NCI-H526 (cell line): ENCODE measurements at places on chromosomes 12 and 14.

DNA sequence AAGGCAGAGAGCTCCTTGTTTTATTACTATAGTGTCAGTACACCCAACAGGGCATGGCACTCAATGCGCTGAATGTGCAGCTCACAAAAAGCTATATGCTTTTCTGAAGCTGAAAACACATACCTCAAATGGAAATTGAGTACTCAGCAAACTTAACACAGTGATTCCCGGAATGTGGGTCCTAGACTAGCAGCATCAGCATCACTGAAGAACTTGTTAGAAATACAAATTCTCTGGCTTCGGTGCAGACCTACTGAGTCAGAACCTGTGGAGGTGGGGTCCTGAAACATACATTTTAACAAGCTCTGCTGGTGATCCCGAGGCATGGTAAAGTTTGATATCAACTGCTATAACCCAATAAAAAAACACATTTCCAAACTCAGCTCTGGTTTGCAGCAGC lies 14.9 kb downstream of the RERG start:
- DNase-seq, result no peak

DNA sequence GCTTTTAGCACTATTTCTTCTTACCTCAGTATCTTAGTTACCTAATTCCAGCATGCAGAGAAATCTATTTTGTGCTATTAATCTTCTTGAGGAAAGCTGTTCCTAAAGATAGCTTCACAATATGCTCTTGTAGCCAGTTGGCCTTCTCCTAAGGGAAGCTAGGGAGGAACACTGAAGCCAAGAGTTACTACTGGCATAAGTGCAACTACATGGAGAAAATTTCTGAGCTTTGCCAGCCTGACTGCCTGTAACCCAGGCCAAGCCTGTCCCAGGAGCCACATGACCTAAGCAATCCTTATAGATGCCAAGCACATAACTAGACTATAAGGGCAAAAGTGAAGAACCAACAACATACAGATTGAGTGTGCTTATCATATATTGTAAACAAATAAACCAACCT lies 890.2 kb downstream of the FLRT2 start:
- DNase-seq, result no peak

DNA sequence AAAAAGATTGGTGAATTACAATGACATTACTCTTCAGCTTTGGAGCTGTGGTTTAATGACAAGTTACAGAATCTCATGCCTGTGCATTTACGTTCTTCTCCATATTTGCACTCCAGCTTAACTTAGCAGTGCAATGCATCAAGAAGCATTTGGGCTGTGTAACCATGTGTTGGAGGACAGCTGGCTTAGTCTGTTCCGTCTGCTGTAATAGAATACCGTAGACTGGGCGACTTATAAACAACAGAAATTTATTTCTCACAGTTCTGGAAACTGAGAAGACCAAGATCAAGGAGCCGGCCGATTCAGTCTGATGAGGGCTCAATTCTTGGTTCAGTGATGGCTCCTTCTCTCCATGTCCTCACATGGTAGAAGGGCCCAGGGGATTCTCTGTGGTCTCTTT lies 943.5 kb downstream of the BCL11B start:
- no peak for DNase-seq

GRCh38 chr14:96852823-96853422 lies 55.7 kb downstream of the VRK1 start:
- peak; percentile 62 for DNase-seq

DNA sequence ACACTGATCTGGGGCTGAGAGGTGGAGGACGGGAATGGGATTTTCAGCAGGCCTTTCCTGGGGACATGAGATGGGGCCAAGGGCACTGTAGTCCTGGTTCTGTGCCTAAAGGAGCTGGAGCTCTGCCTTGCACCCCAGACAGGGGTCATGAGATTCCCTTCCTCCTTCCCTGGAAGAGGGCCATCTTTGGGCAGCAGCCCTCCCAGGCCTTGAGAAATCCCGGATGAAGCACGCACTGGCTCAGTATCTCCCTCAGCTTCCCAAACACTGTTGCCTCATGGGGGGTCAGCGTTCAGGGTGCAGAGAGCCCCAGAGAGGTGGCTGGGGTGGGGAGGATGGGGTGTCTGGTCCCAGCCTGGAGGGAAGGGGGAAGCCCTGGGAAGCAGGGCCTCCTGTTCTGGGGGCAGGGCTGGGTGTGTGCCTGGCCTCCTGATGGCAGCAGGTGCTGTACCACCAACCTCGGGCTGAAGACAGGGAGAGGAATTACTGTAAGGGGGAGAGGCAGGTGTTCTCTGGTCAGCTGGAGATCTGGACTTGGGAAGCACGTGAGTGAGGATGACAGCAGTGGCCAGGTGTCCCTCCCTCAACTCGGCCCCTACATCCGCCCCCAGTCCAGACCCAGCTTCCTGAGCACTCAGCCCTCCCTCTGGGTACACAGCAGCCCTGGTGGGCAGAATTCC lies 8.4 kb upstream of the NR4A1 start:
- no peak for DNase-seq

GRCh38 chr12:67826148-67826547 lies 163.1 kb upstream of the IFNG-AS1 start:
- no peak for DNase-seq

DNA sequence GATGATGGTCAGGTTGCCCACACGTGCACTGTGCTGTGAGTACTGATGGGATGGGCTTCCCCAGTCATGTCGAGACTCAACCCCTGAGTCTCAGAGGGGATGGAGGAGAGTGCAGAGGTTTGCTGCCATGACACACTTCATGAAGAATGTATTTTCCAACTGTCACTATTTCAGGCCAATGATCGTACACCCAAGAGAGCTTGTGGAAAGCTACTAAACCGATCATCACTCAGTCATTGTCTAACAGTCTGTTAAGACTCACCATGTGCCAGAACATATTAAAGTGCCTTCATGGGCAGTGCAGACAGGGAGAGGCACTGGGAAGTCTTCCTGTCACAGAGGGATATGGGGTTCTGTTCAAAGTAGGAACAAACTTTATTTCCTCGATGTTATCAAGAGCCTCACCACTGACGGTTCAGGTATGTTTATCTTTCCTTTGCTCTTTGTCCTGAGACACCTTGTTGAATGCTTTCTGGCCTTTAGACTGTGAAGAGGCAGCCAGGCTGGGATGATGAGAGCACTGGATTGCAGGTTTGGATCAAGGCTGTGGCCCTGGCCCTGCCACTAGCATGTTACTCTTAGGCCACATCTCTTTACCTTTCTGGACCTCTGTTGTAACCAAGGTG lies 41.6 kb upstream of the NTF3 start:
- DNase-seq, result no peak

GRCh38 chr12:65184176-65184857 lies 14.9 kb downstream of the LEMD3 start:
- DNase-seq, result no peak

DNA sequence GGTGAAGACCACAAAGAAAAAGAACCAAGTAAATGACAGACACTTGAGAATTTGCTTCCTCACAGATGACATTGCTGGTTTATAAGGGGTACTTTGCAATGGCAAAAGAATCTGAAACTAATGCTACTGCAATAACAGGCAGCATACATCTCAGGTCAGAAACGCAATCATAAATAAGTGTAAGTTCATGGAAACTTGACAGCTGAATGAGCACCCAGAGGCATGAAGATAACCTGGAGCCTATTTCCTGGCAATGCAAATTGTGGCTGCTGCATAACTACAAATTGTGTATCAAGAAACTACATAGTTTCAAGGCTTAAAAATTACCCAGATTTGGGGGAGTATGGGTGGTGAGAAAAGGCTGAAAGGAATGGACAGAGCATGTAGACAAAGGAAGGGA lies 8.5 kb upstream of the MYO1A start:
- DNase-seq, result no peak

- no peak for DNase-seq
Observed at GRCh38 chr14:19902409-19902808, 18.0 kb upstream of the OR4K5 start.

DNA sequence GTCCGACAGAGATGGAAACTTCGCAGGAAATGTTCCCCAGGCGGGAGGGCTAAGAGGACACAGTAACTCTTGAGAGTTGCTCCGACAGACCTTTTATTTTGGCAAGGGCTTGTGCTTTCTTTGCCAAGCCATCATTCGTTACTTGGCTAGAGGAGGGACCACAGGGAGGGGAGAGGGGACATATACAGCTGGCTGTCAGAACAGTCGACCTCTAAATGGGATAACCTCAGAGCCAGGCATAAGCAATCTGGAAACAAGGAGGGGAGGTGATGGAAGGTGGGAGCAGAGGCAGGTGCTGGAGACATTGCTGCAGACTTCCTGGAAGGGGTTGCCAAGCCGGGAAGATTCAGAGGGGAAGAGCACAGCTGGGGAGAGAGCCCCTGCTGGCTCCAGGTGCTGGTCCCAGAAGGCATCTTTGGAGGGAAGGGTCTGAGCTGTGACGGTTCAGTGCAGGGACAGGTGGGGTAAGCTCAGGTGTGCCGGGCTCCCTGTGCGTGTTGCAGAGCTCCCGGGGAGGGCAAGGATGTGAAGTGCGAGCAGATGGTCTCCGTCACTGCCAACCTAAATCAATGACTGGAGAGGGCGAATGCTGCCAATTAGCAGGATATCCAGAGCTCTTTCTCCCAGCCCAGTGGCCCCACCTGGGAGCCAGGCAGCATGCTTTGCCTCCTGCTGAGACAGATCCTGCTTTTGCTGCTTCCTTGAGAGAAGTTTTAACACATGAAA lies 50.1 kb downstream of the CHST11 start:
- DNase-seq, result no peak

GRCh38 chr14:53183611-53184010 lies 30.5 kb upstream of the DDHD1 start:
- no peak for DNase-seq

DNA sequence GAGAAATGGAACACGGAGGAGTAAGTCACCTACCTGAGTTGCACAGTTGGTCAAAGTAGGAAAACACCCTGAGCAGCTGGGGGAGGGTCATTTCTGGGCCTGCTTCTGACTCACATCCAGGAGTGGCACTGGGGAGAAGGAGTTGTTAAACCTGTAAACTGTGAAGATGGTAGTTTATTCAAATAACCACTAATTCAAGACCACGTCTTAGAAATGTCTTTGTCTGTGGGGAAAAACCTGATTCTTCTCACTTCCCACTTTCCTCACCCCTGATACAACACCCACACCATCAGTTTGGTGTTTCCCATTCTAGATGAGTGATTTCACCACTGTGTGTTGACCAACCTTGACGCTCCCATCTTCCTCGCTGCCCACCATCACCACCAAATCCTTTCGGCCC lies 207.1 kb downstream of the ANO4 start:
- DNase-seq, result no peak

- no peak for DNase-seq
Observed at GRCh38 chr14:101046071-101046470, 142.5 kb upstream of the RTL1 start.

DNA sequence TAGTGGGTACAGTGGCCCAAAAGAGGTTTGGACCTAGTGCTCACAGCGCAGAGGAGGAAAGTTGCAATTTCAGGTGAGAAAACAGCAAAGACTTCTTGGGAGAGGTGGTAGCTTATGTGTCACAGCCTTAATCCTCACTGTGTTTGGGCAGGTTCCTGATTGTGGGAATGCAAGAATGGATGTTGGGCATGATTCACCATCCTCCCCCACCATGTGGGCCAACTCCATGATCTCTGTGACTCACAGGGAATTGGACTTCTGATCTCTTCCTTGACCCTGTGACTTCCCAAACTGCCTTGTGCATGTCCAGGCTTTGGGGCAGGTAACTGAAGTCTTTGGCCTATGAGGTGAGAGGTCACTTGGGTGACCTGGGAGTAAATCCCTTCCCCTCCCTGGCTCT lies 1.8 kb upstream of the CHST11 start:
- no peak for DNase-seq

DNA sequence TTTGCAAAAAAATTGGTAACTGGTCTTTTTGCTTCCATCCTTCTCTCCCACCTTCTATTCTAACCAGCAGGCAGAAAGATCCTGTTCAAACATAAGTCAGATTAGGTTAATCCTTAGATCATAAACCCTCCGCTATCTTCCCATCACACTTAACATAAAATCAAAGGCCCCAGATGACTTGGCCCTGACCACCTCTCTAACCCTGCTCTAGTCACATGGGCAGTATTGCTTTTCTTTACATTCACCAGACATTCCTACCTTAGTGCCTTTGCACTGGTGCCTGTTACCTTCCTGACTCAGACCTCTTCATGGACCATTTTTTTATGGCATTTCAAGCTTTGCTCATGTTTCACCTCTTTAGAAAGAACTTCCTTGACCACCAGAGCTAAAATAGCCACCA lies 83.5 kb downstream of the NTF3 start:
- no peak for DNase-seq

DNA sequence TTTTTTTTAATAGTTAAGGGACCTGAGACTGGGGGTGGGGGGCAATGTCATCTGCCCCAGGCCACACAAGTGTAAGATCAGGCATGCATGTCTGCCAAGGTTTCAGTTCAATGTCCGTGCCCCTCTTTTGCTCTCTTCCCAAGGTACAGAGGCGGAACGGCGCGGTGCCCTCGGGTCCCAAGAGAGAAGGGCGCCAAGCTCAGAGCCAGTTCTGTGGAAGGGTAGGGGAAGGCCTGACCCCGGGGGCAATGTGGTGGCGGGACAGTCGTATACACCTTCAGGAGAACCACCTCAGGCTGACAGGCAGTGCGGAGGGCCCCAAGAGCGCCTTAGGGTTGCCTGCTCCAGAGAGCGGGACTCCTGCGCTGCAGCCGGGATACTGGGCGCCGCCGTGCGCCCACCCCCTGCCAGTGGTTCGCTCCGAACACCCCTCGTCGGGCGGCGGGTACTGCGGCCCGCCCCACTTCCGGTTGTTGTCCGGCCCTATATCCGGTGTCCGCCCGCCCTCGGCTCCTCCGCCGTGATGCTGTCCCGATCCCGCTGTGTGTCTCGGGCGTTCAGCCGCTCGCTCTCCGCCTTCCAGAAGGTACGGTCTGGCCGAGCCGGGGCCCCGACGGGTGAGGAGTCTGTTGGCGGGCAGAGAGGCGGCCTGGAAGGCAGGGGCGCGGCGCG lies at the start of gene DLST:
Gene DLST (plus strand): TSS at position 486 of the 672 bp plus-strand sequence. CDS start 38 bp downstream, at position 524.
- DNase-seq, result peak; percentile 64

DNA sequence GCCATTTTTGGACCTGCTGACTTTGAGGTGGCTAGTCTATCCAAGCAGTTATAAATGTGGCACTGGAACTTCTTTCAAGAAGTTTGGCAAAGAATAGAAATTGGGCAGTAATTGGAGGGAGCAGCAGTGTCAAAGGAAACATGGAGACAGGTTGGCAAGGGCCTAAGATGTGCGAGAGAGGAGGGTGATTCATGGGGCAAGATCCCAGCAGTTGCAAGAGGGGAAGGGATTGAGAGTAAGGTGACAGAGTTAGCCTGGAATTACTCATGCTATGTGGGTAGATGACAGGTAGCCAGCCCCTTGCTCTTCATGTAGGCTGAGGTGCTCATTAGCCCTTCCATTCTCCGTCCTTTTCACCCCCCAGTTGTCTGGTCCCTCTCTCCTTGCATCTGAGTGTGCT lies 42.2 kb downstream of the FBXL14 start:
- DNase-seq, result no peak

DNA sequence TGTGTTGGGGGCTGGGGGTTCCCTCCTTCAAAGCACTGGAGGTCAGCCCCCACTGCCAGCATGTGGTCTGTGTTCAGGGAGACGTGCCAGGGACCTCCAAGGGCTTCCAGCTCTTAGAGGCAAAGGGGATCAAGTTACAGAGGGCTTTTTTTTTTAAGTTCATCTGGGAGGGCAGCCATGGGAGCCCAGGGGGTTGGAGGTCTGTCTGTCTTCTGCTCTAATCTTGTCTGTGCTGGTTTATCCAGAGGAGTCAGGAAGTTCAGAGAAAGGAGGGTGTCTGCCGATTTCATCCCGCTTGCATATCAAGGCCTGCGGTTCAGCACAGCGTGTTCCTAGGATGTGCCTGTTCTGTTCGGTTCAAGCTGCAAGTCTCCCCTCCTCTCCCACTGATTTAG lies 72.2 kb downstream of the TMEM132C start:
- DNase-seq, result no peak

- no peak for DNase-seq
Observed at GRCh38 chr12:18383203-18383602, 121.9 kb downstream of the PIK3C2G start.

- DNase-seq, result no peak
Observed at GRCh38 chr12:47768323-47768811, 4.7 kb upstream of the SLC48A1 start.
